ENCODE measurements at places on chromosomes 11 and 22. TPM values are rescaled to one million over a fixed set of nuclear protein-coding genes. Genes with fewer than 3 reads are reported as not detected.

The TRIM48 gene
- not detected for total RNA-seq

GRCh38 chr22:31637891-31638618 is 24.0 kb downstream of the PISD start:
- H3K4me3 ChIP-seq, result no peak overlapping the region
- no peaks in the 10 kb centered on the region for H3K4me1 ChIP-seq
- no peaks in the 10 kb centered on the region for H3K36me3 ChIP-seq
- H3K27me3 ChIP-seq, result no peaks in the 10 kb centered on the region
- peak overlapping the region; percentile 80 for H3K27ac ChIP-seq
- no peak for DNase-seq

DNA sequence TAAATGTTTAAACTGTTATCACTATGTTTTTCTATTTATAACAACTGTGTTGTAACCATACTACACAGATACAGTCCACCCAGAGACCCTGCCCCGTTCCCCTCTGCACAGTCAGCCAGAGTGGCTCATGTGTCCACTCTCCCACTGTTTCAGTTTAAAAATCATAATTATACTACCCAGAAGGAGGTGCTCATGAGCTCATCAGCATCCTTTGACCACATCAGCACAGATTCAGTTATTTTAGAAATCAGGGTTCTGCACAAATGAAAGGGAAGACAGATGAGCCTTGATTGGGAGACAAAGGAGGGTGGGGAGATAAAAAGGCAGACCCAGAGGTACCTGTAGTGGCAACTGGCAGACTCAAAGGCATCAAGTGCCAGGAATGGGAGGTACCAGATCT is 124.3 kb downstream of the RCN1 start:
- no peaks in the 10 kb centered on the region for H3K4me1 ChIP-seq
- H3K36me3 ChIP-seq, result no peaks in the 10 kb centered on the region
- DNase-seq, result no peak

- H3K27ac ChIP-seq, result no peak overlapping the region
- peak; percentile 85 for DNase-seq
- H3K4me3 ChIP-seq, result no peak overlapping the region
- peaks cover 19% of the 10 kb centered on the region for H3K4me1 ChIP-seq
Observed at GRCh38 chr22:37623075-37624016, 14.7 kb downstream of the GGA1 start.

The SLC22A25 gene
- not detected for total RNA-seq

GRCh38 chr22:37675930-37676735 is 697 bp downstream of the LGALS1 start:
- peak; percentile 76 for DNase-seq
- H3K4me3 ChIP-seq, result peak overlapping the region; percentile 44
- no peaks in the 10 kb centered on the region for H3K27me3 ChIP-seq
- peaks cover 20% of the 10 kb centered on the region for H3K4me1 ChIP-seq
- peaks cover 12% of the 10 kb centered on the region for H3K36me3 ChIP-seq
